Uterus (tissue), 4 donors: ENCODE measurements at places on chromosomes 6 and 20.

DNA sequence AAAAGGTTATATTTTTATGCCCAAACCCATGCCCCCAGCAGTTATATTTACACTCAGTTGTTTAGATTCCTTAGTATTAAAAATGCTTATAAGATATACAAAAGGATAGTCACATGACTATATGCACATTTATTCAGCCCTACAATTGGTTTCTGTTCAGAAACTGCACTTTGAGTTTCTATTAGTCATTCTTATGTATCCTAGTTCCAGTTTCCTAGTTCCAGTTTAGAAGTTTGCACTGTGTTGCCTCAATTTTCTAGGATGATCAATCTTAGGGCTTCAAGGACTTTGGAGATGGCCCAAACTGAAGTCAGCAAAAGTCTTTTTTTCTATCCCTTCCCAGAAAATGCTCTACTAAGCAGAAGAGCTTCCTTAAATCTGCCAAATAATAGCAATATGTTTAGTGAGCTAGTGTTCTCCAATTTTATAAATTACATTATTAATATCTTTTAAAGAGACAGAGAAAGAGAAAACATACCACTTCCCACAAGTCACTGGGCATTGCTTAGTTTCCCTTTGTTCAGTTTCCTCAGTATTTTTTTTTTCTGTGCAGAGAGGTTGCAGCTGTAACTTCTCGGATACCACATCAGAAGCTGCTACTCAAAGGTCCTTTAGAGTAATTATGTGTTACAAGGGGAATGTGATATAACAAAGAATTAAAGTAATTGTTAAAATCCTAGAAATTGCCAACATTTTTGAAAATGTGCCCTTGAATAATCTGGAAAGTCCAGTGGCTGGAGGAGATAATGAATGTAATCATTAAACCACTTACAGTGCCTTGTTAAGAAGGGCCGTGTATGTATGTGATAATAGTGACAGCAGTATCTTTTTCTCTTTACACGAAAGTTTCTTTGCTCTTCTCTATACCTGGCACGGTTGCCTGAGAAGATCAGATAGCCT is 138.8 kb downstream of the KHDRBS2 start:
- no peak for DNase-seq

DNA sequence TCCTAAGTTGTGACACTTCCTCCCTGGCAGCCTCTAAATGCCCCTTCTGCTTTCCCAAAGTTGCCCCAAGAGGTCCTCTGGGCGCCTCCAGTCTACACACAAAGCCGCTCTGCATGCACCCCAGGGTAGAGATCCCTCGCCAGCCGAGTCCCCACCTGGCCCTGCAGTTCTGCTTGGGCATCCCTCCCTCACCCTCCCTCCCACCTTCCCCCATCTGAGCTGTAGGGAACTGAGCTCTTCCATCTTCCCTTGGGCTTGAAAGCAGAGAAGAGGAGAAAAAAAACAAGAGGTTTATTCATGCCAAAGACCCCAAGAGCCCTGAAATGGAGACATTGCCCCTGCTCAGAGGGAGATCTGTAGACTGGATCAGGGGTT is 5.7 kb upstream of the FGD2 start:
- DNase-seq = no peak

DNA sequence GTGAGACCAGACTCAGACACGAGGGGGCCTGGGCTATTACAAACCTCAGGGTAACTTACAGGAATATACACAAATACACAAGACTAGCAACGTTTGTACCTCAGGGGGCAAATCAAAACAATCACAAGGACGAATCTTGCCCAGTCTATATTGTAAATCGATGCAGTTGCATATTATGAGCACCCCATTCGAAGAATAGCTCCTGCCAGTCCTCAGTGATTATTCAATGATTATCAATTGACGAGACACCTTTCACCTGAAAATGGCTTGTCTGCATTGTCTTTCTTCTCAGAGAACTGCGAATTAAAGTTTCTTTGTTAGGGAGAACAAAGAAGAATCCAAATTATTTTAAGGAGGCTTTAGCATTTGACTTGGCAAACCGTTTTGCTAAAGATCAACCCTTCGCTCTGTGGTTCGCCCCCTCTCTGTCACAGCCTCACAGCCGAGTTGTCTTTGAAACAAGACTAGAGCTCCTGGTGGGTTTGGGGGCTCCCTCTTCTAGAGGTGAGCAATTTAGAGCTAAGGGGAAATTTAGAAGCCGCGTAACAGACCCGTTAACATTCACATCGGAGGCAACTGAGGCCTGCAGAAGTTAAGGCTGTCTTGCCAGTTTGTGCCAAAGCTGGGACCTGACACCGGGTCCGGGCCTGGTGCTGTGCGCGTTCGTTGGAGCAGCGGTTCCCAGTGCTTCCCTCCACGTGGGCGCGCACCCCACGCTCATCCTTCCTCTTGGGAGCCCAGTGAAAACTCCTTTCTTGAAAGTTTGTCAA is 24.9 kb upstream of the MAP3K7 start:
- DNase-seq = no peak

DNA sequence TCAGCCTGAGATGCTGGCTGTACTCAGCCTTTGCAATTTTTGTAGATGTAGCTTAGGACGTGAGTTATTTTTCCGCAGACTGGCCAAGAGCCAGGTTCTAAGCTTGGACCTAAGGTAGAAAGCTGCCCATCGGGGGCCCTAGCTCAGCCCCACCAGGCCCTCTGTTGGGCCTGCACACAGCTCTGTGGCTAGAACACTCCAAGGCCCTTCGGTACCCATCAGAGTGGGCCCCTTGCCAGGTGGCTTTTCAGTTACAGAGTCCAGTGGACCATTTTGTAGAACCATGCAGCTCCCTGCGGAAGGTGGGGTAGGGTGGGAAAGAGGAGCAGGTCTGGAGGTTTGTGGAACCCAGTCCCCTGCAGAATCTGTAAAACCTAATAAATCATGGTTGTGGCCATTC is 22.6 kb downstream of the UCKL1 start:
- DNase-seq = peak; percentile 21

- DNase-seq = no peak
Measured at GRCh38 chr6:7758456-7758855, 32.6 kb downstream of the BMP6 start.
